ENCODE measurements at places on chromosomes 13 and 19.

GRCh38 chr19:4431808-4432674 lies 25.6 kb downstream of the UBXN6 start:
- DNase-seq: no peak

DNA sequence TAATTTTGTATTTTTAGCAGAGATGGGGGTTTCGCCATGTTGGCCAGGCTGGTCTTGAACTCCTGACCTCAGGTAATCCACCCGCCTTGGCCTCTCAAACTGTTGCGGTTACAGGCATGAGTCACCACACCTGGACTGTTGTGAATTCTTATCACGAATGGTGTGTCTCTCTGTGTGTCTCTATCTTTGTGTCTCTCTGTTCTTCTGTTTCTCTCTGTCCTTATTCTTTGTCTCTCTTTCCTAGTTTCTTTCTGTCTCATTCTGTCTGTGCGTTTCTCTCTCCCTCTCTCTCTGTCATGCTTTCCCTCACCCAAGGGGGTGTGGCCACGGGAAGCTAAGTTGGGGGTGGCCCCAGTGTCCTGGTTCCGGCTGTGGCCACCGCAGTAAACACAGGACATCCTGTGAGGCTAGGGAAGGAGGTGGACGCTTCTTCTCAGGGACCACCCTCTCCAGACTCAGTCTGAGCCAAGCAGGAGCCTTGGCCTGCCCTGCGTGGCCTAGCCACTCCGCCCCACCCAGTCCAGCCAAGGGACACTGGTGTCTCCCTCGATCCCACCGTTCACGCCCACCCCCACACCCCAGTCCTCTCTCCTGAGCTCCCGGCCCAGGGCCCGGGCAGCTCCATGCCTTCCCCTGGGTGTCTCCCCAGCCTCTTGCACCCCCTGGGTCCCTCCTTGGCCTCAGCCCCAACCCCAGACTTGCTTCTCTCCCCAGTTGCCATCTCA lies 3.9 kb upstream of the PRX start:
- DNase-seq: no peak

DNA sequence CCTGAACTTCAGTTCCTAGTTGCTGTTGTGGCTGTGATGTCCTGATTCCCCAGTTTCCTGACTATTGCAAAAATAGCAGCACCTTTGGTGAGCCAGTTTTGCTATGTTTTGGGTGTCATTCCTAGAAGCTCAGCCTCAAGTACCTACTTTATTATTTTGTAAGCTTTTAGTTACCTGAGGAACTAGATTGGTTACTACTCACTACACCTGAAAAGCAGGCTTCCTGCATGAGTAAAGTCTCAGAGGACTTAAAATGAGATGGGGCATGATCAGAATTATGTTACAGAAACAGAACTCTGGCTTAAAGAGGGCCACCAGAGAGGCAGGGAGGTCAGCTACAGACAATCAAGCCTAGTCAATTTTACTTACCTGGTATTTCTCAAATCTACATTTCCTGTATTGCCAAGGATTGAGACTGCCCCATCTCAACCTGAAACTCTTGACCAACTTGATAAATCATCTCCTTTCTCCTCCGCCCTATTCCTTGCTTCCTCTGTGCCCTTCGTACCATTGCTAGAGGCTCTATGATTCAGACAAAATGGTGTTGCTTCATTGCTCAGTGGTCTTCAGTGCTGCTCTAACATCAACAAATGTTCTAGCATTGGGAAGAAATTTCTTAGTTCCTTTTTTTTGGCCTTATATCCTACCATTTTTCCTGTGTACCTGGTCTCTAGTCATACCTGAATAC lies 58.9 kb downstream of the RAP2A start:
- DNase-seq: no peak

- no peak for DNase-seq
These were observed 1560.2 kb downstream of the UQCRFS1 start for GRCh38 chr19:27652796-27653195.

- DNase-seq: no peak
These were observed 53.7 kb upstream of the MAB21L1 start for GRCh38 chr13:35530147-35530546.
